ENCODE measurements at places on chromosomes 13 and 19.

- DNase-seq: no peak
Observed at GRCh38 chr13:47892374-47892773, 108.7 kb downstream of the SUCLA2 start.

DNA sequence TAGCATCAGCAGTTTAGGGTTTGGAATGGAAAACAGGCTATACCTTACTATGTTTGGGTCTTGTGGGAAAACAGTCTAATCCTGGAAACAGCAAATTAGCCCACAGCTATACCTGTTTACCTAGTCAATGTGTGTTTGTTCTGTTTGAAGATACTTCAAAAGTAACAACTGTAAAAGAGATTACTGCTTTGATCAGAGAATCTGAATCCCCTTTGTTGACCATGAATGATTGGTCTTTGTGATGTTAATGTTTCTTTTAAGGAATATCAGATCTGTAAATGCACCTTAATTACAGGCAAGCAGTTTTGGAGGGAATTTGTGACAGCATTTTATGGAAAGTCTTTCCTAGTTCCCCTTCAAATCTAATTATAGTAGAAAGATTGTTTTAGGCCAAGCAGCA lies 20.7 kb upstream of the KLF5 start:
- peak; percentile 30 for DNase-seq

GRCh38 chr13:40755082-40755700 lies 15.8 kb downstream of the MRPS31 start:
- no peak for DNase-seq

DNA sequence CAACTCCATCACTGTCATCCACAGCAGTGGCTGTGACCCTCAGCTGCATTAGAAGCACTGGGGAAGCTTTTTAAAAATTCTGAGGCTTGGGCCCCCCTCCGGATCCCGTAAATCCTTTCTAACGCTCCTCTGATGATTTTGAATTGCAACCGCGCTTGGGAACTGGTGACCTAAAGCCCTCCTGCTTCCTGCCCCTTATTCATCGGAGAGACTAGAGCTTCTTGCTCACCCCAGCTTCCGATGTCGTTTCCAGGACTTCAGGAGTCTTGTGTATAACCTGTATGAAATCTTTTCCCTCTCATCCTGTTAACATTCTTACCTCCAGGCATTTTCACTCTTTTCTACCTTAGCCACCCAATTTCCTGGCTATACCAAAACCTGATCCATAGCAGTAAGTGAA lies 14.8 kb downstream of the ZAR1L start:
- no peak for DNase-seq

DNA sequence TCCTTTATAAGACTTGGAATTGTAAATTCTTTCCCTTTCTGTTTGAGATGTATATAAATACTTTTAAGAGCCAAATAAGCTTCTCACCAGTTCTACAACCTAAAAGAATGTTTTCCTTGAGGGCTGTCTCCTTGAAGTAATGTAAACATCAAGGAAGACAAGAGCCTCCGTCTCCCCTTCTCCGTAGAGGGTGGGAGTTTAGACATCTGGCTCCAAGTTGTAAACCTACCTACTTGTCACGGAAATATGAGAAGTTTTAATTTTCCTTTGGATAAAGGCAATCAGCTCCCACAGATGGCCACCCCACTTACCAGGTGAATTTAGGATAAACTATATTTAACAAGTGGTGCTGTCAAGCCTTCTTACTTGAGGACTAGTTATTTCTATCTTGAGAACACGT lies 237.9 kb downstream of the NALCN start:
- DNase-seq: no peak

DNA sequence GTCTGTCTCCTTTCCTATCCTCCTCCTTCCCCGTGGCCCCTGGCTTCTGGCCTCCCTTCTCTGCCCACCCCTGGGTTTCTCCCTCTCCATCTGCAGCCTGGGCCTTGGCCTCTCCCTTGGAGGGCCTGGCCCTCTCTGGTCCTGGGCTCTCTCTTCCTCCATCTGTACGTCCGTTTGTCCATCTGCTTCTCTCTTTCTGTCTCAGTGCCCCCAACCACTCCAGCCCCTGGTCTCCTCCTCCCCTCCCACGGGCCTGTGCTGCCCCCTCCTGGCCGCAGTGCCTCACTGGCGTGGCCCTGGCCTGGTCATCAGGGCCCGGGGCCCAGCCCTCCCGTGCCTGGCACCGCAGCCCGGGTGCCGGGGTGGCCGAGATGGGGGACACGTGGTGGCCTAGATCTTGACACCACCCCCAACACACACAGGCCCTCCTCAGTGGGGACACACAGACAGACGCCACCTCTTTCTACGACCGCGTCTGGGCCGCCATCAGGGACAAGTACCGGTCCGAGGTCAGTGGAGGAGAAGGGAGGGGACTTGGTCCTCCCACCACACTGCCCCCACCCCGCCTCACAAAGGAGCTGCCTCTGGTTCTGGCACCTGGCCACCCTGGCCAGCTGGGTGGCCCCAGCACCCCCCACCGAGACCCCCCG lies 11.3 kb downstream of the PRKCSH start:
- peak; percentile 22 for DNase-seq

GRCh38 chr13:23140492-23140891 lies 40.3 kb upstream of the SGCG start:
- no peak for DNase-seq

DNA sequence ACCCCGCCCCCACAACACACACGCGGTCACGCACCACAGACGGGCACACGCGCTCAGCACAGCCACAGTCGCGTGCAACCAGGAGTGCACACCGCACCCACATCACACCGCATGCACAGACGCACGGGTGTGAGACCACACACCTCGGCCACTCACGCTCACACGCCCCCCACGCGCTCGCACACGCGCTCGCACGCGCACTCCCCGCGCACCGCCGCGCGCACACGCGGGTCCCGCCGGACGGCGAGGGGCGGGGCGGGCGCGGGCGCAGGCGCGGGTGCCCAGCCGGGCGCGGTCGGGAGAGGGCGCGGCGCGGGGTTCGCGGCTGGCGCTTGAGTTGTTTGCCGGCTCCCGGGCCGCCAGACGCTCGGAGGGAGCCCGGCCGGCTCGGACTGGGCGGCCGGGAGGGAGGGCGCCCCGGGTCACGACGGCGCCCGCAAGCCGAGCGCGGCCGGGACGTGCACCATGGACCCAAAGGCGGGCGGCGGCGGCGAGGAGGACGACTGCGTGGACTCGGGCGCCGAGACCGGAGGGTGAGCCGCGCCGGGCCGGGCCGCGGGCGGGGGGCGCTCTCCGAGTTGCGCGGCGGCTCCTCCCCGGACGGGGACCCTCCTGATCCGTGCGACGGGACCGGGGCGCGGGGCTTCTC lies at the start of gene FAM124A:
Gene FAM124A, plus strand, starts transcription at position 362 of the 649 bp plus-strand sequence. Its CDS starts 104 bp downstream, at position 466.
- DNase-seq: peak; percentile 49

- DNase-seq: no peak
Observed at GRCh38 chr19:47156861-47157430, 26.3 kb downstream of the SAE1 start.

GRCh38 chr13:110418944-110419343 lies 111.9 kb downstream of the COL4A2 start:
- DNase-seq: no peak

GRCh38 chr13:112990783-112991182 lies 21.8 kb downstream of the MCF2L start:
- peak; percentile 98 for DNase-seq

All from COR-L47 (cell line).